ENCODE measurements at places on chromosomes 7 and 10. TPM values are rescaled to one million over a fixed set of nuclear protein-coding genes. Genes with fewer than 3 reads are reported as not detected.

FGFR2 gene
- 0.20 TPM for polyA plus RNA-seq

PALD1 gene
- polyA plus RNA-seq, result 2.5 TPM

SLC13A1 gene
- not detected for polyA plus RNA-seq

SUN3 gene
- polyA plus RNA-seq, result not detected

EPHB6 gene
- 5.7 TPM for polyA plus RNA-seq
